Substantia nigra (tissue), 51 donors: ENCODE measurements at places on chromosomes 3 and 15.

DNA sequence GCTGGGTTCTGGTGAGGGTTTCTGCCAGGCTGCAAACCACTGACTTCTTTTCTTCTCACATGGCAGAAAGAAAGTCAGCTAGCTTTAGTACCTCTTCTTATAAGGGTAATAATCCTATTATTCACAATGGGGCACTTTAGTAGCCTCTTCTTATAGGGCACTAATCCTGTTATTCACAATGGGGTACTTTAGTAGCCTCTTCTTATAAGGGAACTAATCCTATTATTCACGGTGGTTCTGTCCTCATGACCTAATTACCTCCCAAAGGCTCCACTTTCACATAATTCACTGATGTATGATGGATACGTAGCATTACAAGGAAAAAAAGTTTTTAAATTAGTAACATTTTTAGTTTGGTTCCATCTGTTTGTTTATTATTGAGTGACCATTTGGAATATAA lies 671.3 kb downstream of the NSUN3 start:
- no peak for DNase-seq

DNA sequence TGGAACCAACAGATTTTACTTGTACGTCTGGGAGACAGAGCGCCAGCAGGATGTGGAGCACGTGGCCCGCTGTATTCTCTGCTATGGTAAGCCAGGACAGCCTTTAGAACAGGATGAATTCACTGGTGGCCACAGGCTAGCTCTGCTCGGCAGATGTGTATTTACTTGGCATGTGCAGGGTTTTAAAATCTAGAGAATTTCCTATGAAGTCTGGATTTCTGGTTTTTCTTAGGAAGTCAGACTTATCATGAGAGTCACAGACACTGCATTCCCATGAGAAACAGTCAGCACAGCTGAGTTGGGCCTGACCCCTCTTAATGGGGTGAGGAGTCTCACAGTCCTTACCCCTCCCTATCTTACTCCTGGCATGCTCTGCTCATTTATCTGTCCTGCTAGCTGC lies 84.6 kb upstream of the COL6A5 start:
- no peak for DNase-seq

- DNase-seq: no peak
These were observed 72.7 kb downstream of the DNAJB8 start for GRCh38 chr3:128394033-128394432.

GRCh38 chr3:70832089-70832833 lies 519.8 kb upstream of the MDFIC2 start:
- no peak for DNase-seq

DNA sequence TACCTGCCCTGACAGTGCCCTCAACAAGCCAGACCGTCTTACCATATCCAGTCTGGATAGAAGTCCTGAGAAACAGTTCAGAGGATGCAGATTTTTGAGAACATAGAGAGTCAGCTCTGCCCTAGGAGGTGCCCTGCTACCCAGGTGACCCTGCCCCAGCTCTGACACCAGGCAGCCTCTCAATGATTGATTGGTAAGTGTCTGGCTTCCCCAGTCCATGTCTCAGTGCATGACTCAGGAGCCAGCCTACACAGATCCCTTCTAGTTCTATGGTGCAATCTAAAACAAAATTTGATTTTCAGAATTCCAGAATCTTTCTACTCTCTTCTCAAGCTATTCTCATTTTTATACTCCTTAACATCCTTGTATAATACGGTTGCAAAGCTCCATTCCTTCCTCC lies 292.1 kb downstream of the VPS13C start:
- DNase-seq: no peak

DNA sequence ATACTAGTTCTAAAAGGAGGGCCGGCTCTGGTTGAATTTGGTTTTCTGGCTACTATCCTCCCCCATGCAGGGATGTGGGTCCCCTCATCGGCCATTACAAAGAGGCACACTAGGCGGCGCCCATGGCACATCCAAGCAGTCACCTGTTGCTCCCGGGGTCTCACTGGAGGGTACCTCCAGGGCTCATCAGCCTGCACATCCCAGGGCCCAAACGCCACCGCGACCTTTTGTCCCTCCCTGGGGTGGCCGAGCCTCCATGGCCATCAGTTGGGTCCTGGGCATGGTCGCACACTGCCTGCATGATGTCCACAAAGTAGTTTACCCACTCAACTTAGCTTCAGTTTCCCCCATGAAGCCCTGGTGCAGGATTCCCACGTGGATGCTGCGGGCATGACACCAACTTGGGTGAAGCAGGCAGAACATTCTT lies 28.3 kb downstream of the IDH3A start:
- no peak for DNase-seq

DNA sequence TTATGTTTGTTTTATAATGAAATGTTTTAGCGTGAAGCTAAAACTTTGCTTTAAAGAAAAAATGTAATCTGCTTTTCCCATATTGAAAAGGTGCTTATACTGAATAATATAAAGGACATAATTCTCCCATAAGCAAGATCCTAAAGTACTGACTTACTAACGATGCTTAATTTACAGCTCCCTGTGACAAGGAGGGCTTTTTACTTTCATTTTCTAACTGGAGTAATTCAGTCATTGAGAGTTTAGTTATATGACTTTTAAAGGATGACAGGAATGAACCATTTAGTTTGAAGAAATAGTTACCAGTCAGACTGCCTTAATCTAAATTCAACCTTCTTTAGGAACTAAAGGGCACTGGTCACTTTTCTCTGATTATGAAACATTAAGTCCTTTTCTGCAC lies 19.3 kb upstream of the ZPLD1 start:
- no peak for DNase-seq

- no peak for DNase-seq
These were observed 480.5 kb downstream of the OTOL1 start for GRCh38 chr3:161977063-161977462.

DNA sequence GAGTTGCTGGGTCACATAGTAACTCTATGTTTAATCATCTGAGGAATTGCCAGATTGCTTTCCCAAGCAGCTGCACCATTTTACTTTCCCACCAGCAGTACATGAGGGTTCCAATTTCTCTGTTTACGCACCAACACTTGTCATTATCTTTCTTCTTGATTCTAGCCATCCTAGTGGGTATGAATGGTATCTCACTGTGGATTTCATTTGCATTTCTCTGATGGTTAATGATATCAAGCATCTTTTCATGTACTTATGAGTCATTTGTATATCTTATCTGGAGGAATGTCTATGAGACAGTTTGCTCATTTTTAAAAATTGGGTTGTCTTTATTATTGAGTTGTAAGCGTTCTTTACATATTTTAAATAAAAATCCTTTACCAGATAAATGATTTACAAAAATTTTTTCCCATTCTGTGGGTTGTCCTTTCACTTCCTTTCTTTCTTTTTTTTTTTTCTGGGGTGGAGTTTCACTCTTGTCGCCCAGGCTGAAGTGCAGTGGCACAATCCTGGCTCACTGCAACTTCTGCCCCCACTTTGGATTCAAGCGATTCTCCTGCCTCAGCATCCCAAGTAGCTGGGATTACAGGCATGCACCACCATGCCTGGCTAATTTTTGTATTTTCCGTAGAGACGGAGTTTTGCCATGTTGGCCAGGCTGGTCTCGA lies 8.9 kb upstream of the SGO1 start:
- no peak for DNase-seq

DNA sequence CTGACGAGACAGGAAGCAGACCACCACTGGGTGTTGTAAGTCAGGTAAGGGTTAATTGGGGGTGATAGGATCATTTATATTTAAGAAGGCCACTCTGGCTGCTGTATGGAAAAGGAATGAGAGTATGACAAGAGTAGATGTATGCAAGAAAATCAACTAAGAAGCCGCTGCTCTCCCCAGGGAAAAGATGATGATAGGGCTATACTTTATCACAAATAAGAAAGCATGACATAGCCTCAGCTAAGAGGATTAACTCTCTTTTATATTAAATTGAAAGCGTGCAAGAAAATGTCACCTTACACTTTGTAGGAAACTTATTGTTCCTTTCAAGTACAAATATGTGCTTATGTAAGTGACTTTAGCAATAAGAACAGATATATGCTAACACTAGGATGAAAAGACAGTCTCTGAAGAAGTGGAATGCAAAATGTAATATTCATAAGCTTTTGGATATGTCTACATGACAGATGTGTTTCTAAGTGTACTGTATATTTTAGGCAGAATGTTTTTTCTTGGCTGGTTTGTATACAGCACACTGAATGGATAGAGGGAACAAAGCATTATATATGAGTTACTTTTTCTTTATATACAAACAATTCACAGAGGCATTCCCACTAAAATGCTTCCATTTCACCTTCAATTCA lies 8.7 kb upstream of the NDUFB4 start:
- no peak for DNase-seq
